Endothelial cell of umbilical vein (primary cell): ENCODE measurements at places on chromosomes 5 and 9. TPM values are rescaled to one million over a fixed set of nuclear protein-coding genes. Genes with fewer than 3 reads are reported as not detected.

GRCh38 chr5:109695005-109695926 is 5.5 kb downstream of the MAN2A1 start:
- DNase-seq = peak; percentile 4

GRCh38 chr5:126818736-126819135 is 41.8 kb downstream of the LMNB1 start:
- no peak for DNase-seq

The BARX1 gene
- total RNA-seq = not detected in 2 replicates

- DNase-seq = no peak
Measured at GRCh38 chr9:4365055-4365454, 65.2 kb upstream of the GLIS3 start.

- DNase-seq = no peak
Measured at GRCh38 chr5:17951392-17952169, 317.3 kb downstream of the TAF11L14 start.

DNA sequence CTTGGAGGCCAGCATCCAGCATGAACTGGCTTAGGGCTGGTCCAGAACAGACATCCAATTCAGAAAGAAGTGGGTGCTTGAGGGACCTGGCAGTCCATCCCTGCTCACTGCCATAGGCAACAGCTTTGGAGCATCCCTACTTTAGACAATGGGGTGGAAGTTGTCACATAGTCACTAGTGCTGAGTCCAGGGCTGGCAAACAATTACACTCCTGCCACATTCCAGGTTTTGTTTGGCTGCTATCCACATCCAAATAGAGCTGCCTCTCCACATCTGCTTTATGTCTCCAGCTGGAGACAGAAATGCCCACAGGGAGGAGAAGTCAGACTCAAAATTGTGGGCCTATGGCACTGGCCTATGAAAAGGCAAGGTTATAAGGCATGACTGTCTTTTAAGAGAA is 7.0 kb downstream of the FSTL4 start:
- no peak for DNase-seq

- no peak for DNase-seq
Measured at GRCh38 chr5:30069441-30070263, 1123.8 kb upstream of the CDH6 start.

DNA sequence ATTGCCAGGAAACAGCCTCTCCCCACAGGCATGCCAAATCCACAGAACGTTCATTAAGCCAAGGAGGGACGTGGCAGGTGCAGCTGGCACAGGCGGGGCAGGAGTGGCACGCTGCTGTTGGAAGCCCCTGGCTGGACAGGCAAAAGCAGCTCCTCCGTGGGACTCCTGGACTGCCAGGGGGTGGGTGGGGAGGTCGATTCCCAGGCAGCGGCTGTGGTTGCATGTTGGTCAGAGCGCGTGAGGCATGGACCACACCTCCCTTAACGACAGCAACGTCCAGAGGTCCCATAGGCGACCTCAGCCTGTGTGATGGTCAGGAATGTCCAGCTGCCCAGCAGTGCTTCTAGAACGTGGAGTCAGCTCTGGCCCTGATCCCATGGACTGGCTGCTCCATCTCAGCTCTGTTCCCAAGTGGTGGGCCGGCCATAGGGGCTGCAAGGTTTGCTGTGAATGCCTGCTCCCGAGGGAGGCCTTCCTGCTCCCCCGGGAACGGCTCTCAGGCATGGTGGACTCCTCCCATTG is 6.9 kb downstream of the SLC6A19 start:
- DNase-seq = no peak

DNA sequence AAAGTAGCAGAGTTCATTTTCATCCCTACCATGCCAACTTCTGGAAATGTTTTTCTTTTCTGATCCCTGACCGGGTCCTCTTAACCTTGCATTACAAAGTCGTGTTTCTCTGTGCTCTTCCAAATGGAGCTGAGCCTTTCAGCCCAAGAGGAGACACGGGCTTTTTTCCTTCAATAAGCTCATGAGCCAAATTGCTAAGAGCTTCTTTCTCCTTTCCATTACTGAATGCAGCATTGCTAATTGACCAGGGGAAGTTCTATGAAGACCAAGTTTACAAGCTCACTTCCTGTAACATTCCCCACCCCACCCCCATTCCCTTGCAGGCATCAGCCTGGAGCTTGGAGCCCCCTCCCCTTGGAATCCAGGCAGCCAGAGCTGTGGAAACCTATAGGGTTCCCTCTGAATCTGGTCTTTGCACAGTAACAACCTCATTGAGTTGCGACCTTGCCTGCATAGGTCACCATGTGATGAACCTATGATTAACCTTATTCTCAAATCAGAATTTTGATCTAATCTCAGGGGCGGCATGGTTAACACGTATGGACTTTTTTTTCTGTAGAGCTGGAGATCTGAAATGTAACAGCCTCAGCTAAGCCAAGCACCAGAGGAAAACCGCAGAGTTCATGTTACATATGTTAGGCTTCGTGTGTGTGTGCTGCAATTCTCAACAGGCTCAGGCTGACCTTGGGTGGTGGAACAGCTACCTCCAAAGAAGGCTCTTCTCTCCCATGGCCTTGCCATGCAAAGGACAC is 395.7 kb upstream of the ZNF462 start:
- no peak for DNase-seq

GRCh38 chr5:3351581-3352442 is 243.8 kb upstream of the IRX1 start:
- no peak for DNase-seq

DNA sequence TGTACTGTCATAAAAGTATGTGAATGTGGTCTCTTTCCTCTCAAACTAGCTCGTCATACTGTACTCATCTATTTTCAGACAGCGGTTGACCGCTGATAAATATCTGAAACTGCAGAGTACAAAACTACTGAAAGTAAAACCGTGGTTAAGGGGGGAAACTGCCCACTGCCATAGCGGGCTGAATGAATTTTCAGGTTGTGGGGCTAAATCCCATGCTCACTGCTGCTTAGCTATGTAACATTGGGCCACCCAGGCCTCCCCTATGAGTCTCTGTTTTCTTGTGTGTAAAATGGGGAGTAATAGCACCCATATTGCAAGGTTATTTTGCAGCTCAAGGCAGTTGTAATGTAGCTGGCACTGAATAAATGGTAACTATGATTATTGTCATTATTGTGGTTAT is 82.3 kb downstream of the MSX2 start:
- DNase-seq = no peak

DNA sequence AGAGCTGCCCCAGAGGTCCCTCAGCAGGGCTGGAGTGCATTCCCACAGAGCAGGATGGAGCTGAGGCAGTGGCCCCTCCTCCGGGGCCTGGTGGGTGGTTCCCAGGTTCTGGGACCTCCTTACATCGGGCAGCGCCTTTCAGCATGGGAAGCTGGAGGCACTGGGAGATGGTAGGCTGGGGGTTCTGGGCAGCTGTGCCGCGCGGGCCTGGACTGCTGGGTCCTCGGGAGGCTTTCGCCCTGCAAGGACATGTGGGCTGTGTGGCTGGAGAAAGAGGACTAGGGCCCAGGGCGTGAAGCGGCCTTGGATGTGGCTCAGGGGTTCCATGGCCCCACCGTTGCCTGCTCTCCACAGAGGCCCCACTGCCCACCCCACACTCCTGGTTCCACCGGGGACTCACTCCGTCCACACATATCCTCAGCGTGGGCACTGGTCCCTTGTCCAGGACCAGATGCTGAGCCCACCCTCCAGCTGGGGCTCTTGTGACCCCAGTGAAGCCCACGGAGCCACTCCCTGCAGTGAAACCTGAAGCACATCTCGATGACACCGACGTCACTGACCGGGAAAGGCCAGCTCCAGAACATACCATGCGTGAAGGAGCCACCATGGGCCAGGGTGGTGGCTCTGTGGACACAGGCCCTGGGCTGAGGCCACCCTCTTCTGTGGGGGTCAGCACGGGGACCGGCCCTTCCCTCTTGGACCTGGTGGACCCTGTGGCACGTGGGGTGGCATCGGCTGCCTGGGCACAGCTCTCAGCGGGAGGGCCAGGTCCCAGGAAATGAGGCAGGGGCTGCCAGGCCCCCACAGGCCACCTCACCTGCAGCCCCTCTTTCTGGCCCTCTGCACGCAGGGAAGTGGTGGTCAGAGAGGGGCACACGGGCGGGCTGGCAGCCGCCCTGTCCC is 31.5 kb upstream of the NKD2 start:
- DNase-seq = no peak

DNA sequence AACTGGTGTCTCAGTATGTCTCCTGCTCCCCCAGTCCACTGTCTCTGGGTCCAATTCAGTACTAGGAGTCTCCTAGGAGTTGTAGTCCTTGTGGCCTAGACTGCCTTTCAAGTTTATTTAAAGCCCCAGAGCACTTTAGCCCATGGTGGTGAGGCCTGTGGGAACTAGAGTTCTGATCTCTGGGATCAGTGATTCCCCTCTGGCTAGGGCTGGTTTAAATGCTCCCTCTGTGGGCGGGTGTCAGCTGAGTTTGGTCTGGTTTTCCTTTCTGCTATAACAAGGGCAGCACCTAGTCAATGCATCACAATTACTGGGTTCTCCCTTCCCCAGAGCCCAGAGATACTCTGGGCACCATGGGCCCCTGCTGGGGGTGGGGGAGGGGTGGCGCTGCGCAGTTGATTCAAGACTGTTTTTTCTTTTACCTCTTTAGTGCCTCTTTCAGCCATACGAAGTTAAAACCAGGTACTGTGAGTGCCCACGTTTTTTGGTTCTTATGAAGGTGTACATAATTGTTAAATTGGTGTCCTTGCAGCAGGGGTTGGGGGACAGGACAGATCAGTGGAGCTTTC is 9.3 kb upstream of the SLC36A3 start:
- DNase-seq = no peak

The SPATA31C1 gene
- total RNA-seq = not detected in 2 replicates

DNA sequence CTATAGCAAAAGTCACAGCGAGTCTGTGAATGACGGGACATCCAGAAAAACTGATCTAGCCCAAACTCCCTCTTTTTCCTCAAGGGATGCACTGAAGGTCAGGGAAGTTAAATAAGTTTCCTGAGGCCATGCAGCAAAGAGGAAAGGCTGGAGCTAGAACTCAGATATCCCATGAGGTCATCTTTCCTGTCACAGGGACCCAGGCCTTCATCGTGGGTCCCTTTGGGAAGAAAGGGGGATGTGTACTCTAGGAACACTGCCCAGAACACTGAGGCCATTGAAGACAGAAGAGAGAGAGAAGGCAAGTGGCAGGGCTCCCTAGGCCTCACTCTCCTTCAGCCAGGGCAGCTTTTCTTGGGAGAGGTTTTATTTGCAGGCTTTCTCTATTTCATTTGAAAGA is 182.0 kb downstream of the EBF1 start:
- DNase-seq = no peak

GRCh38 chr5:35804201-35804653 is 52.5 kb upstream of the IL7R start:
- no peak for DNase-seq

GRCh38 chr5:119341452-119342349 is 14.1 kb upstream of the TNFAIP8 start:
- DNase-seq = peak; percentile 11

DNA sequence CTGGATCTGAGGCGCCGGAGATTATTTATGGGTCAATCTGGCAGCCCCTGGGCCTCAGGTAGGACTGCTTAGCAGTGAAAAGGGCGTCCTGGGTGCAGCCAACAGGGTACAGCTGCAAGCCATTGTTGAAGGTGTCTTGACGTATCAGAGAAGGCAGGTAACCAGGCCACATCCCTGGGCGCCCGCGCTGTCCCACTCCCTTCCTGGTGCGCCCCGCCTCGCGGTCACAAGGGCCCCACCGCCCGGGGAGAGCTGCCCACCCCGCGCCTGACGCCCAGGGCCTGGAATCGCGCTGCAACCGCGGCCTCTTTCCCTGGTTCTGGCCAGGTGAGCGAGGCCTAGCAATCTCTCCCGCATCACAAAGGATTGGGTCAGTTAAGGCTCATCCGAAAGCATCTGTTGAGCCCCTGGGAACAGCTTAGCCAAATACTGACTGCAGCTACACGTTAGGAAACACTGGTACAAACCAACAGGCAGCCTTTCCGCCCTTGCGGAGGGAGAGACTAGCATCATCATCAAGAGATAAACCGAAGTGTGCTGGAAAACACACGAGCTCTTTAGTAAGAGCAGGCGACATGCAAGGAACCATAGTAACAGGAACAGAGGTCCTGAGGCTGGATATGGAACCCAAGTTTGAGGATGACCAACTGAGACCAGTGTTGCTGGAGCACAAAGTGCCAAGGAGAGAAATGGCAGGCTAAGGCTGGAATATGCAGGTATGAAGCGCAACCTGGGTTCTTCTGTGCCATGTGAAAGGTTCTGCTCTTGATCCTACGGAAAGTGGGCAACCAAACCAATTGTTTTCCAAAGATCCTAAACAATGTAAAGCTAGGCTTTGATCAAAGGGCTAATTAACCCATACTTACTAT is 3.6 kb downstream of the RPS23 start:
- DNase-seq = no peak

- DNase-seq = peak; percentile 86
Measured at GRCh38 chr9:36148311-36149051, 11.9 kb downstream of the GLIPR2 start.

The CCDC192 gene
- total RNA-seq = not detected in 2 replicates

DNA sequence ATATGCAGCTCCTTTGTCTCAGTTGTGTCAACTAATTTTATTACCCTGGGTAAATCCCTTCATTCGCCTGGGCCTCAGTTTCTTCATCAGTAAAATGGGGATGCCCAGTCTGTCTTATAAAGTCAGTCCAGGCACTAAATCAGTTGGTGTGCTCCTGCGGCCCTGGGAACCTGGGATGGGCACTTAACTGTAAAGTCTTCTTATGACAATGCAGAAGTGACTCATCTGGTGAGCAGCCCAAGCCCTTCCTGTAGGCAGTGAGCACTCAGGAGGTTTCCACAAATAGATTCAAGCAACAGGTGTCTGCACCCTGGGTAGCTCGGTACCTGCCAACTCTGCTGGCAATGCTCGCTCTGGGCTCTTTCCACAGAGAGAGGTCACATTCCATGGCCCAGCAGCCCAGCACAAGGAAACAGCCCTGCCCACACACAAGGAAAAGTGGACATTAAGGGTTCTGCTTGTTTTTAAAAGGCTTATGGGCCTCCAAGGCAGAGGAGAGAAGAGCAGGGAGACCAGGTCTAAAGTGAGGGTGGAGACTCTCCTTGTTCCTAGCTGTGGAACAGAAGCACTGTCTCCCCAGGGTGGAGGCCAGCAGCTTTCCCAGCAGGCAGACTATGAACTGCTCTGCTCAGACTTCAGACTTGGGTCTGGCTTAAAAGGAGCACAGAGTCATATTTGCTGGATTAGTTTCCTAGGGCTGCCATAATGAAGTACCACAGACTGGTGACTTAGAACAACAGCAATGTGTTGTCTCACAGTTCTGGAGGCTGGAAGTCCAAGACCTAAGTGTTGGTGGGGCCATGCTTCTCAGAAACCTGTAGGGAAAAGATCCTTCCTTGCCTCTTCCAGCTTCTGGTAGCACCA is 89.7 kb upstream of the ADRA1B start:
- DNase-seq = no peak

DNA sequence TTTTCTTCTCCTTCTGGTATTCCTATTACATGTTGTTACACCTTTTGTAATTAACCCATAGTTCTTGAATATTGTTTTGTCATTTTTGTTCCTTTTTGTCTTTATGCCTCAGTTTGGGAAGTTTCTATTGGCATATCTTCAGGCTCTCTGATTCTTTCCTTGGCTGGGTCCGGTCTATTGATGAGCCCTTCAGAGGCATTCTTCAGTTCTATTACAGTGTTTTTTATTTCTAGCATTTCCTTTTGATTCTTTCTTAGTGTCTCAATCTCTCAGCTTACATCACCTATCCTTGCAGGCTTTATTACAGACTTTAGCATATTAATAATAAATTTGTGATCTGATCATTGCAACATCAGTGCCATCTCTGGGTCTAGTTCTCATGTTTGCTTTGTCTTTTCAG is 33.8 kb downstream of the PHF2 start:
- DNase-seq = no peak

The GFI1B gene
- not detected in 2 replicates for total RNA-seq

GRCh38 chr9:34151398-34151797 is 24.9 kb upstream of the DCAF12 start:
- DNase-seq = no peak
